ENCODE measurements at places on chromosomes 3 and 15.

DNA sequence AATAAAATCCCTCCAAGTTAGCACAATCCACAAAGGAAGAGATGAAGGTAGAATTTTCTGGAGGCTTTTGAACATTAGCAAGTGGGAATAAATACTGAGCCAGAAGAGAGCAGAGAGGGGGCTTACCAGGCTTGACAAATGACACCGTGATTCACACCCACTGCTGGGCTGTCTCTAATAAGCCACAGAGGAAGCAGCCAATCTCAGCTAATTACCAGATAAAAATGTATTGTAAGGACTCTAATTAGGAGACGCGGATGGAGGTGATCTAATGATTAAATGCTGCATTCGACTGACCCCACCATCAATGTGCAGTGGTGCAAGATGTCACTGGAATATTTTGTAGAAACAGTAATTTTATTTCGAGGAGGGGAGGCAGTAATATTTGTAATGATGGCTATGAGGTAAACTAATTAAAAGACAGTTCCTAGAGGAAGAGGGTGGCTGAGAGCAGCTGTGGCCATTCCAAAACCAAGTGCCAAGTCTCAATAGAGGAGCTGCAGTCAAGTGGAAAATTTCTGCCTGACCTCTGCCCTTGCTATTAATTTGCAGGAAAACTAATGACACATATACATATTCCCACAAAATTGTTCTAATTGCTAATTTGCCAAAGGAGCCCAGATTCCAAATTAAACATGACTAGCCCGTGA, 602.2 kb downstream of the FOXP1 start:
- peak; percentile 90 for DNase-seq

DNA sequence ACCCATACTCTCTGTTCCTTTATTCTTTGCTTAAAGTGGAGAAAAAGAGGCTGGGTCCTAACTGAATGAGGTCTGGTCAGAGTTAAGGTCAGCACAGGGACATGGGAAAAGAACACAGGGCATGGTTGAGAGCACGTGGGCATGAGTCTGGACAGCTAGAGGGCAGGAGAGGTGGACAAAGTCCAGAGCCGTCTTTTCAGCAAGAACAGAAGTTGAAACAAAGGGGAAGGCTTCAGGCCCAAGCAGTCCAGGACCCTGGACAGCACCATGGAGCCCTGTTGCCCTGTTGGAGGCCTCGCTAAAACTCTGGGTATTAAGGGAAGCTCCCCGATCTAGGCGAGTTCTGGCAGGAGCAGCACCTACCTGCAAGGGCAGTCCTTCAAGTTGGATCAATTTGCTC, 50.7 kb downstream of the XYLB start:
- peak; percentile 2 for DNase-seq

- DNase-seq = no peak
These were observed 37.8 kb downstream of the IQGAP1 start for GRCh38 chr15:90425726-90426346.

- DNase-seq = no peak
These were observed 53.6 kb upstream of the RPL35A start for GRCh38 chr3:197896421-197896820.

- no peak for DNase-seq
These were observed 112.3 kb downstream of the IQCH start for GRCh38 chr15:67366904-67367303.

GRCh38 chr15:40936709-40937666, 7.8 kb downstream of the DLL4 start:
- DNase-seq = peak; percentile 59

DNA sequence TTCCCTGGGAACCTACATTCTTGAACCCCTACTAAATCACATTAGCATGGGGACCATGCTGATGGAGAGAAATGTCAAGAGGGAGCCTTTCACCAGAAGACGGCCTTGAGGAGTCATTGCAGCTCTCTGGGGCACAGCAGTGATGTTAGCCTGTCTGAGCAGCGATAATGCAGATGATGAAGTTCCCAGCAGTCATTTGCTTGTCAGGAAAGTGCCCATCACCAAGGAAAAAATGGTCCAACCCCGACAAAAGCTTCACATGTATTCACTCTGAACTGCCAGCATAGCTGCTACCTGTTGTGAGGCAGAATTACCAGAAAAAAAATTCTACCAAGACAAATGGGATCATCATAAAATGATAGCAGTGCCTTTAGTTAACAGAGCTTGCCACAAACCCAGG, 238.4 kb upstream of the UMPS start:
- no peak for DNase-seq

All from retina (tissue), 1 donor.